ENCODE measurements at places on chromosomes 1 and 21.

DNA sequence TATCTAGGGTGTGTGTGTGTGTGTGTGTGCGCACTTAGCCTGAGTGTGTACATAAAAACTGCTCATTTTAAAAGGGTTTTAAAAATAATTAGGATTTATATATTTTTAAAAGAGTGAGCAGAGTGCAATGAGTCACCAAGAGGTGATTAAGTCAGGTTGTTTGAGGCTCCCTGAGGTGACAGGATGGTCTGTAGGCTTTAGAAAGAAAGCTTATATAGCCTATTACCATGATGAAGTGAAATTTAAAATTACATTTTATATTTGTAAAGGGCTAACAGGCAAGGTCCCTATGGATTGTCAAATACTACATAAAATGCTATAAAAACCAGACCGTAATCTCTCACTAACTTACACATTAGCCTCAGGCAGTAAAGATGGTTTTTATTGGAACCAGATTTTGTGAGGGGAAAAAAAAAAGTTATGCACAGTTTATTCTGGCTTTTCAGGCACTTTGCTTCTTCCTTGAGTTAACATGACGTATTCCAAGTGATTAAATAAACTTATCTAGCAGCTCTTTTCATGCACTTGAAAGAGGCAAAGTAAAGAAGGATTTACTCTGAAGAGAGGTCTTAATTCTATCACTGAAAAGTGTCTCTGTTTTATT, 711.7 kb upstream of the PTBP2 start:
- DNase-seq = no peak

GRCh38 chr21:29235714-29236197, 63.0 kb upstream of the BACH1 start:
- DNase-seq = no peak

DNA sequence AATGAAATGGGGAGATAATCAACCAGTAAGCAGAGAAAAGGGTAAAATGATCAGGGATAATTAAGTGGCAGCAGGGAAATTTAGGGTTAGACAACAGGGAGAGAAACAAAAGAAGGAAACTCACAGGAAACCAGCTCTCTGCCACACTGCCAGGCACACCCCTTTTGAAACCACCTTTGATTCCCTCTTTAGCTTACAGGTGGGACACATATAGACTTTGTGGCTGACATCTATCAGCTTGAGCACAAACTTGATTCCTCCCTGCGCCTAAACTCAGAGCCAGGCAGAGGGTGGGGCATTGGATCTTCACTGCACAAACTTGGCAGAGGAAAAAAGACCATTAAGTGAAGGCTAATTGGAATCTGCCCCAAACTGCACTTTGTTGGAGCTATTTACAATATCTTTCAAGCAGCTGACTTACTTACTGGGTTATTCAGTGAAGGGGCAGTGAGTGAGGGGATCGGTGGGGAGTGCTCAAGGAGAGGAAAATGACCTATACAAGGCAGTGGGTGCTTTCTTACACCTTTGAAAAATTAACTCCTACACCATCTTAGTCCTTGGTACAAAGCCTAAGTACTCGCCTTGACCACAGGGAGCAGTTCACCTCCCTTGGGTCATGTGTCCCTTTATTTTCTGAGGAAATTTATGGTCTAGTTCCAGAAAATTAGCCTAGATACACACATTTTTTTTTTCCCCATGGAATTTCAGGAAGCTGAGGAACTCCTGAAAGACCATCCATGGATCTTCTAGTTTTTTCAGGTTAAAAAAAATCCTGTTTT, 60.2 kb downstream of the PBX1 start:
- no peak for DNase-seq

DNA sequence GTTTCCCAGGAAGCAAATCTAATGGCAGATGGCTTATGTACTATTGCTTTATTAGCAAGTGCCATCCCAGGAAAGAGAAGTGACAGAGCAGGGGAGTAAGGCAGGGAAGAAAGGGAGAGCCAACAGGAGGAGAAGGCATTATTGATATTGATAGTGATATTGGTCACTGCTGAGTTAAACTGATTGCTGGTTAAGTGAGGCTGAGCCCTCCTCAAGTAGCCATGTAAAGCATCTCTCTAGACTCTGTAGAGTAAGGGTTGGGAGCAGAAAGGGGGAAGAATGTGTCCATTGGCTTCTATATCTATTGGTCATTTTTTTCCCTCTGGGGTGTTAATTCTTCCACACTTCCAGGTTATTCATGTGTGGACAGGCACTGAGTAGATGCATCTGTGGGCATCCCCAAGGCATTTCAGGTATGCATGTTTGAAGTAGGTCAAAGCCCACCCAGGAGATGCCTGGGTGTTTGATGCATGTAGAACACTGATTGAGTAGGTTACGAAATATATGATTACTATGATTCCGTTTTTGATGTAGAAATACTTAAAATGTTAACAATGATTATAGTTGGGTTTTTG, 290.5 kb upstream of the DPYD start:
- no peak for DNase-seq

GRCh38 chr1:160112357-160112756, 3.2 kb upstream of the ATP1A2 start:
- no peak for DNase-seq
